ACHN (cell line): ENCODE measurements at places on chromosomes 1 and 21.

DNA sequence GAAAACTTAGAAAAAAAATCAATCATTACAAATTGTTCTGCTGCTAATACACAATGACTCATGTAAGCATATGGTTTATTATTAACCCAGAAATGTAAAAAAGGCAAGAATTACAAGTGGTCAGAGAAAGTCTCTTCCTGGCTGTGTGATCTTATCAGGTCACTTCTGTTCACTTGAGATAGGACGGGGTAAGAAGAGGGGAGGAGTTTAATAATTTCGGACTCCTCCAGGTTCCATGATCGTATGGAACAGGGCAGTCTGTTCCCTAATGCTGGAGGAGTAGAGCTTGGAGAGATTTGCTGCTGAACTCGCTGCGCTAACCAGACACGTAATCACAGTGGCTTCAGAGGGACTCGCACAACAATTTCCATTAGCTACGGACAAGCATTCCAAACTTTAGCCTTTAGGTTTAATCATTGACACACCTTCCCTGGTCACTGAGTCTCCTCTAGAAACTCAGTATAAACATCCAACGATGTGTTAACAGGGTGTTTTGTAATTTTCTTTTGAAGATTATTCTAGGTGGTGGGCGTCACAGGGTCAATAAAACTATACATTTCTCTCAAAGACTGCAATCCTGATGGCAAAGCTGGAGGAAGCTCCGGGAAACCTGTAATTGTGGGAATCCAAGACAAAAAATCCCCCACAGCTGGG is 1.3 kb downstream of the CRYZ start:
- DNase-seq: peak; percentile 90

GRCh38 chr21:39347537-39347936 is 1.4 kb downstream of the HMGN1 start:
- no peak for DNase-seq

GRCh38 chr1:116310180-116310579 is 62.9 kb upstream of the ATP1A1 start:
- DNase-seq: no peak

DNA sequence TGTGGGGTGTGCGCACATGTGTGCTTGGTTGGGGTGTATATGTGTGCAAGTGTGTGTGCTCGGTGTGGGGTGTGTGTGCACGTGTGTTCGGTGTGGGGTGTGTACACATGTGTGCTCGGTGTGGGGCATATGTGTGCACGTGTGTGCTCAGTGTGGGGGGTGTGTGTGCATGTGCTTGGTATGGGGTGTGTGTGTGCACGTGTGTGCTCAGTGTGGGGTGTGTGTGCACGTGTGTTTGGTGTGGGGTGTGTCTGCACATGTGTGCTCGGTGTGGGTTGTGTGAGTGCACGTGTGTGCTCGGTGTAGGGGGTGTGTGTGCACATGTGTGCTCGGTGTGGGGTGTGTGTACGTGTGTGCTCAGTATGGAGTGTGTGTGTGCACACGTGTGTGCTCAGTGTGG is 77.5 kb downstream of the PRDM16 start:
- DNase-seq: no peak

DNA sequence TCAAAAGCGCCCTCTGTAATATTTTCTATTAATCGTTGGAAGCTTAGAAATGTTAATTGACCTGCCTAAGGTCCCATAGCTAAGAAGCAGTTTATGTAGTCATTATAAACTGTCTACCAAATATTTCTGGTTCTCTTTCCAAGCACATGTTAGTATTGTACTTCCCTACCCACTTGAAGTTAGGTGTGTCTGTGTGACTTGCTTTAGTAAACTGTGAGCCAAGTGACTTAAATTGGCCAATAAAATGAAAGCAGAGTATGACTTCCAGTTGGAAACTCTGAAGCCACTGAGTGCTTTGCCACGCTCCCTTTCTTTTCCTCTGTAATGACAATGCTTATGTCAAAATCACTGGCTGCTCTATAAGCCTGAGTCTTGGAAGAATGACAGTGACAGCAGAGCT is 20.6 kb upstream of the ADAMTS1 start:
- no peak for DNase-seq

GRCh38 chr1:179840107-179840506 is 37.5 kb downstream of the TOR1AIP2 start:
- no peak for DNase-seq

GRCh38 chr1:36154335-36154734 is 1.6 kb upstream of the MAP7D1 start:
- no peak for DNase-seq

- DNase-seq: no peak
Observed at GRCh38 chr1:239912471-239912870, 179.2 kb upstream of the FMN2 start.

DNA sequence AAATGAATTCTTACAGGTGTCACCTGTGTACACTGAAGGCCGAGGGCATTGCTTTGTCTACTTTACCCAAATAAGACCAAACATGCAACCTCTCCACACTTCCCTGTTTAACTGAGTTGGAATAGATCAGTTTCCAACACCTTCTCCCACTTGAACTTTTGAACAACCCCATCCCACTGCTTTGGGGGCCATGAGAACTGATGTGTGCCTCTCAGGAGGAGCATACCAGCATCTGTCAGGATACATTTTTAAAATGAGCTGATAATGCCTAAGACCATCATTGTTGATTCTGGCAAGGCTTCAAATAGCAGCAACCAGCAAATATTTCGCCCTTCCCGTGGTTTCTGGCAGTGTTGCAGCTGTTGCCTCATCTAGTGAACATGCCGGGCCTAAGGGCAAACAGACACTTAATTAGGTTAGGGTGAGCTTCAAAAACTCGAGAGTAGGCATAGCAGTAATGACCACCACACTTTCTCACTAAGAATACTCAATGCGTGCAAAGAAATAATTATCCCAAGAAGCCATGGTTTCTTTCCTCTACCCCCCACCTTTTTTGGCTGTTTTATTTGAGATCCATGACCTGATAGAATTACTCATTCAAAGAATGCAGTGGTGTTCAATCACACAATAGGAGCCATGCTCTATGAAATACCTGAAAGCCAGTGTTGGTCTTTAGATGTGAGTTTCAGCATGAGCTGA is 63.7 kb downstream of the MAP10 start:
- DNase-seq: no peak

DNA sequence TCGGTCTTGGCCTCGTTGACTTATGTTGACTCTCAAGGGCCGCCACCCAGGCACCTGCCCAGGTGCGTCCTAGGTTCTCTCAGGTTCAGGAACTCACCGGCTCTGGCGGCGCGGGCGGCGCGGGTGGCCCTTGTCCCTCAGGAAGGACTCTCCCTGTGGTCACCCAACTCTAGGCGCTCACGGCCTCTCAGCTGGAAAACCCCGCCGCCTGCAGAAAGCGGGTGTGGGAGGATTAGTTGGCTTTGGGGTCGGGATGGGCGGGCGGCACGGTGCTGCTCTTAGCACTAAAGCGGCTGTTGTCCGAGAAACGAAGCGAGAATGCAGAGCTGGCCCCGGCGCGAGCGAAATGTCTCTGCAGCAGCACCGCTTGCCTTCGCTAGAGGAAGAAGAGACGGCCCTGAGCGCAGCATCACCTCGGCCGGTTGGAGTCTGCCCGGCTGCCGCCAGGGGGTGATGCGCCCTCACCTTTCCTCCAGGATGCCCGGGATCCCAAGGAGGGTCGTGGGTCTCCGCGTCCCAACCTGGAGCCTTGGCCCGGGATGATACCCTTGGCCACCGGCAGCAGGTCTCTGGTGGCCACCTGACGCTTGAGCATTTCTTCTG is 8.1 kb upstream of the TADA1 start:
- DNase-seq: peak; percentile 54

DNA sequence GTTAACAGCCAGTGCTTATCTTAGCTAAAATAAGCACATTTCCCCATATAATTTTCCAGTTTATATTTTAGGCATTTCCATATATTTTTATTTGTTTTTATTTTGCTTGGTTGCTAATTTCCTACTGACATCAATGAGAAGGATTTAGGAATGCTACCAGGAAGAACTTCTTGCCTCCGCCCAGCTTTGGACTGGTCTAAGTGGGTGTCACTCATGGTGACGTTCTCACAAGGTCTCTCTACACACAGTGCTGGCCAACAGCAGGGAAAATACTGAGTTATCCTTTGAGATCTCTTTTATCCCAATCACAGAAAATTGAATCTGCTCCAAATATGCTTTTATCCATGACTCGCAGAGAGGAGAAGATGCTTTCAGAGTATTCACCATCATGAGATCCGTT is 13.2 kb downstream of the MX1 start:
- DNase-seq: no peak
